ENCODE measurements at places on chromosomes 13 and 19.

- DNase-seq, result no peak
Measured at GRCh38 chr19:50932018-50932689, 20.7 kb downstream of the KLK5 start.

DNA sequence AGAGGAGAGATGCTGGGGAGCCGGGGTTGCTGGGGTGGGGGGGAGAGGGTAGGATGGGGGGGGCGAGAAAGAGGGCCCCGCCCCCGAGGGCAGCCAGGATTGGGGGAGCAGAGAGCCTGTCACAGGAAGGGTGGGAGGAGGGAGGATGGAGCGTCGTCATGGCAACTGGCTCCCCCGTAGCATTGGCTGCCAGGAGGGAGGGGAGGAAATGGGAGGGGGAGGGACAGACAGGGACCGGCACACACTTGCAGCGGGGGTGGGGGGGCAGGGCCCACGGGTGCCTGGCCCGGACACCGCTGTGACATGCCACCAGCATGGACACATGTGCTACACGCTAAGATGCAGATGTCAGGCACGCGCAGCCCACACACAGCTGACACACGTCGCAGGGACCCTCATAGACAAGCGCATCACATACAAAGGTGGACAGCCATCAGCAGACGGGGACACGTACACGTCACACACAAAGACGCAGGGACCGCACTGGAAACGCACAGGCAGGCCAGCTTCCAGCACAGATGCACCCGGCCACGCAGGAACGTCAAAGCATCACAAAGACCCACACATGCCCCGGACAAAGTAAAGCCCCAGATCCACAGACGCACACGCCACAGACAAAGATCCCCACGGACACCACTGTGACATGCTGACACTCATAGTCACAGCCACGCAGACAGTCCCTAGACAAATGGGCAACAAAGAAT lies at the start of gene LMTK3:
Gene LMTK3, minus strand, starts transcription at position 36 of the 704 bp plus-strand sequence. CDS start 259 bp downstream, outside the sequence.
- DNase-seq, result peak; percentile 71

GRCh38 chr19:34985249-34986022 lies 14.7 kb upstream of the GRAMD1A start:
- DNase-seq, result no peak

GRCh38 chr13:50437252-50437651 lies 406.2 kb downstream of the DLEU7 start:
- DNase-seq, result no peak

DNA sequence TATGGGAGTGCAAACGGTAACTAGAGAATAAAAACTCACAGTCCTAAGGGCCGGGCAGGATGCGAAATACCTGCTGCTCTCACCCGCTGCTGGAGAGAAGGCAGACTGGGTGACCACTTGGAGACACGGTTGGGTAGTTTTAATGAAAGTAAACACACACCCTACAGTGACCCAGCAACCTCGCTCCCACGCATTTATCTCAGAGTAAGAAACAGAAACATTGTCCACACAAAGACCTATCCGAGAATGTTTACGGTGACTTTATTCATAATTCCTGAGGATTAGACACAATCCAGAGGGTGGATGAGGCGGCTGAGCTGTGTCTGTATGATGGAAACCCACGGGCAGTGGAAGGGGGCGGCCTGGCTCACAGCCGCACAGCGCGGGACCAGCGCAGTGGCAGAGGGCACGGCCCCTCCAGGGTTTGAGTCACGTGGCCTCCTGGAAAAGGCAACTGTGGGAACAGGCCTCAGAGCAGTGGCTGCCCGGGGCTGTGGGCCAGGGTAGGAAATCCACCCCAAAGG lies 73.5 kb upstream of the C13orf46 start:
- DNase-seq, result no peak

- DNase-seq, result no peak
Measured at GRCh38 chr13:28412981-28413380, 81.9 kb downstream of the FLT1 start.

GRCh38 chr13:48477191-48477855 lies 55.6 kb downstream of the RCBTB2 start:
- DNase-seq, result no peak

GRCh38 chr13:43301346-43301969 lies 278.1 kb downstream of the DNAJC15 start:
- no peak for DNase-seq

DNA sequence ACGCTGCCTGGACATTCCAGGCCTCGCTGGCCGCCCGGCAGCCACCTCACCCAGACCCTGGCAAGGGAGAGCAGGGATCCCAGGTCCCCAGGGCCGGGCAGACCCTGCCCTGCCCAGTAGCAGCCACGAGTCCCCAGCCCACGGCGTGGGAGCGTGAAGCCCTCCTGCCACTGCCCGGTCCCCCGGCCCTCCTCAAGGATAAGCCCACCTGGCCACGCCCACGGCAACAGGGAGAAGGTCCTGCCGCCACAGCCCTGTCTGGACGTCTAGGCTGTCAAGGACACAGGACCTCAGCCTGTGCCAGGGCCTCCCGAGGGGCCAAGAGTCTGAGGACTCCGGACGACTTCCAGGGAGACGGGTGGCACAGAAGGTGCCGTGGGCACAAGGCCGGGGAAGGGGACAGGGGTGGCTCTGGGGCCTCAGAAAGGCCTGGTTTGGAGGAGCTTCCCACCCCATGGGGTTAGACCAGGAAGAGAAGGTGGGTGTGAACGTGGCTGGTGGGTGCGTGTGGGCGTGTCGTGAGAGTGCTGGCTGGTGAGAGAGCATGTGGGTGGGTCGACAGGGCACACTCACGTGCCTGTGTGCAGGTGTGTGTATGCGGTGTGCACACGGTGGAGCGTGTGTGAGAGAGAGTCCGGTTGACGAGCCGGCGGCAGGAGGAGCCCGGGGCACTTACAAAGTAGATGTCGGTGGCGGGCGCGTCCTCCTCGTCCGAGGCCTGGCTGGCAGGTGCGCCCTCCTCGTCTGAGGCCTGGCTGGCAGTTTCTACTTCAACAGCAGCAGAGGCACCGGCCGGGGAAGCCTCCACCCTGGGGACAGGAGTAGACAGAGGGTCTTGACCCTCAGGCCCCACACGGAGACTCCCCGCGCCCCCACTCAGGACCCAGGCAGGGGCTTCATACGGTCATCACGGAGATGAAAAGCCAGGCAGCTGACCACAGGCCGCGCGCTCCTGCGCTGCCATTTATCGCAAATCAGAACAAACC lies 11.9 kb upstream of the CACTIN start:
- no peak for DNase-seq

DNA sequence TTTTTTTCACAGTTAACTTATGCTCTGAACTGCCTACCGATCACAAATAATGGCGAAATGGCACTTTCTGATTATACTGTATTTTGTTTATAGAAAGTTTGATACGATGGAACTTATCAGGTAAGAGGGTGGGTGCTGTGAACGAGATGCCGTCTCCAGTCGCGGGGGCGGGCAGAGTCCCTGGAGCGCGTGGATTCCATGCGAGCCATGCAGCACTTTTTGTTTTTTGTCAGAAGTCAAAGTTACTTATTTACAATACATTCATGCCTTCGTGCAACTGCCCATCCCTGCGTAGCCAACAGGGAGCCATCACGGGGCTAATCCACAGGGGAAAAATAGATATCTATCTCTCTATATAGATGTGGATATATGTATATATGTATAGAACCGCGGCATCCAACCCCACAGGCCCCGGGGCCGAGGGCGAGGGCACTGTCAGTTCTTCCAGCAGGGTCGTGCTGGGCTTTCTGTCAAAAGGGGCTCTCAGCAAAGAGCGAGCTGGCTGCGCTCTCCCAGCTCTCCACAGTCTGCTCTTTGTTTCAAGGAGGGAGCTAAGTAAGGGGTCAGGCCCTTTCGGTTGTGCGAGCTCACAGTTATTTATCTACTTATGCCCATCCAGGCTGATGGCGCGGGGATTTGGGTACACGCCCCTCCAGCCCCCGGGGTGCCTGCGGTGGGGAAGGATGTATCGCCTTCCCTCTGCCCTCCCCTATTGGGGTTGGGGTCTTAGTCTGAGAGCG lies 3.4 kb downstream of the SLITRK1 start:
- no peak for DNase-seq

- no peak for DNase-seq
Measured at GRCh38 chr13:102227741-102228140, 174.1 kb downstream of the FGF14 start.

DNA sequence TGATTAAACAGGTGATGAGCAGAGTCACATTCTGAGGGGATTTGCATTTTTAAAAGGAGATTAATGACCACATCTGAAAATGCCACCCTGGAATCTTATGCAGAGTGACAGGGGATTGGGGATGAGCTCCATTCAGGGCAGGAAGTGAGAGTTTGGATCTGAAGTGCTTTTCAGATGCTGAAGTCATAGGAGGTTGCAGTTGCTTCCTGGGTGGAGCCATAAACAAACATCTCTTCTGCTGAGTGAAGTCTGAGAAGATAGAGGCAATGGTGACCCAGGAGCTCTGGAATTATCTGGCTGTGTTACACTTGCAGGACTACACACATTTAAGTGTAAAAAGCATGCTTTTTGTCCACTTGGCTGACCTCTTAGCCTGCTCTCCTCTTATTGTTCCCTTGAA lies 51.4 kb upstream of the PSG8 start:
- DNase-seq, result no peak

DNA sequence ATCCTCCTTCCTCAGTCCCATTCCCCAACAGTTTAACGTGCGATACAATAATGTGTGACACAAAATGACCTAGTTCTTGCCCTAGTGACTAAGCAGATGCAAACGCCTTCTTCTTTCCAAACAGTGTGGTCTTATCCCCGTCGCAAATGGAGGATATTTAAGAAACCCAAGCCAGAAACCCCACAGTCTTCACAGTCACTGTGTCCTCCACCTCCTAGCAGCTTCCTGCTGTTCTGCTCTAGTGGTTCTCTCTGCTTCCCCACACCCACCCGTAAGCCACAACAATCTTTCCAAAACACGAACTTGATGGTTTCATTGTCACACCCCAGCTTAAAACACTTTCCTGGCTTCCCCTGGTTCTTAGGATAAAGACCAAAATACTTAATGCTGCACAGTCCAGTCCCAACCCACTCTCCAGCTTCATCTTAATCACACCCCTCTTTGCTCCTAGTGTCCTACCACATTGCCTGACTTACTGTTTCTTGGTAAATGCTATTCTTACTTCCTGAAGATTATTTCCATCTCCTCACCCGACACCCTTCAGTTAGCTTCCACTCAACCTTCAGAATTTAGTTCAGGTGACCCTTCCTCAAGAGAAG lies 32.3 kb downstream of the ITM2B start:
- no peak for DNase-seq

- no peak for DNase-seq
Measured at GRCh38 chr19:36058481-36059179, 3.9 kb downstream of the WDR62 start.

All from activated T-cell treated with anti-CD3 and anti-CD28 coated beads for 1 hour (primary cell).